ENCODE measurements at places on chromosomes 6 and 20.
A peak's percentile ranks its signal among the peaks of the same experiment; 100 is the strongest.

- peak; percentile 55 for DNase-seq
Measured at GRCh38 chr6:81487489-81487888, 265.0 kb downstream of the TENT5A start.

DNA sequence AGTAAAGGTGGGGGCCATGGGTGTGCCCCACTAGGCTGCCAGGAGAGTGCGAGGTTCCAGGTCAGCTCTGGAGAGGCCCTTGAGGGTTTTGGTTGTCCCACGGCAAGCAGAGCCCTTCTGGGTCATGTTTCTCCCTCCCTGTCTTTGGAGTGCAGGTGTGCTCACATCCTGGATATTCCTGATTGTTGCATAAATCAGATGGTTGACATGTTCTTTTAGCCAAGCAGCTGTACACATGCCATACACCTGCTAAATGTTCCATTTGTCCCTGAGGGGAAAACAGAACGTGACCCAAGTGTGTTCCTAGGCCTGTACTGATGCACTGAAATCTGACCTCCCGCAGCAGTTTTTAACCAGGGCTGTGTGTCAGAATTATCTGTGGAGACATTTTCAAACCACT lies 77.5 kb upstream of the BEND3 start:
- DNase-seq, result no peak

- no peak for DNase-seq
Measured at GRCh38 chr20:64082820-64083377, 1.3 kb downstream of the LKAAEAR1 start.

DNA sequence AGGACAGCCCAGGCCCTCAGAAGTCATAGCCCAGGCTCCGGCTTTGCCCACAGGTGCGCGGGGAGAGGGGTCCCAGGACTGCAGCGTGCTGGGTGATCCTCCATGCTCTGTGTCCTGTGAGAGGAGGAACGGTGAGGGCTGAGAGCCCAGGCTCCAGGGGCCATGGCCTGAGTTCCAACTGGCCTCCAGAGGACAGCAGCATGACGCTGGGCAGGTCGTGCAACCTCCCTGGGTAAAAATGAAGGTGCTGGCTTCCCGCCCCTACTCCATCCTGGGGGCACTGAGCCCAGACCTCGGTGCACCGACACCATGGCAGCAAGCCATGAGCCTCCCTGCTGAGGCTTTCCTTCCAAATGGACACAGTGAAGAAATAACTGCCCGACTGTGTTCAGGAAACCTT lies 305.4 kb downstream of the TAF4 start:
- DNase-seq, result no peak
